ENCODE measurements at places on chromosomes 4 and X.

GRCh38 chr4:176150356-176150682 lies 45.1 kb downstream of the SPATA4 start:
- no peak for DNase-seq

- DNase-seq: no peak
Measured at GRCh38 chr4:89363786-89364185, 56.2 kb upstream of the GPRIN3 start.

DNA sequence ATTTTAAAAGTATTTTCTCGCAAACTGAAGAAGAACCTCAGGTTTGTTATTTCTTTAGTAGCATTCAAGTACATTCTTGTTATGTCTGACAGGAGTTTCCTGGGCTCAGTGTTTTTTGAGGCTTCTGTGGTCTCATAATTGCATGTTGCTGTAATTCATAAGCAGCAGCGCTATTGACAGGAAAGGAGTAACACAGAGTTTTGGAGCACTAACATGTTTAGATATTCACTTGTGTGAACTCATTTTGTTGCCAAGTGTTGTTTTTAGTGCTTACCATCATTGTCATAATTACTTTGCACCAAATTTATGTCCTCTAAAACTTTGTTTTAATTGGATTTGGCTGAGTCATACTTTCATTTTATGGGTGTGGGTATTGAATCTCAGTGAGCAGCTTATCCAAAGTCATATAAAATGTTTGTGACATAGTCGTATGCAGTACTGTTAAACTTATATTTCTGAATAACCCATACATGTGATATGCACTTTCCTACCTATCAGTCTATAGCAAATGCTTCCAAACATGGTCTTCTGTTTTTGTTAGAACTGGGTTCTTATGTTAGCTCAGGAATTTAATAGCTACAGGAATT lies 358.7 kb upstream of the CTSO start:
- no peak for DNase-seq

- no peak for DNase-seq
Measured at GRCh38 chr4:55249476-55249875, 96.6 kb upstream of the SRD5A3 start.

DNA sequence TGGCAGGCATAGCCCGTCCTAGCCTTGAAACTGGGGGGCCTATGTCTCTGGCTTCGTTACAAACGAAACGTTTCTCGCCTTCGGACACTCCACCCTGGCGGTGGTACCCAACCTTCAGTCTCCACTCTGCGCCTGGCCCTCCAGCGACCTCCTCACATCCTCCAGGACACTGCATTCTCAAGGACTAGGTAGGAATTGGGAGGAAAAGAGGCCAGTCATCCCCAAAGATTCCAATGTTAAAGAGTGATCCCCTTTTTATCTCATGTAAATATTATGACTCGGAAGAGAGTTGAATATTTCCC lies 2.1 kb upstream of the NKX6-1 start:
- DNase-seq: no peak

- no peak for DNase-seq
Measured at GRCh38 chrX:137567682-137568232, 1.8 kb downstream of the ZIC3 start.

GRCh38 chrX:108731153-108731552 lies 5.2 kb downstream of the IRS4 start:
- DNase-seq: no peak

DNA sequence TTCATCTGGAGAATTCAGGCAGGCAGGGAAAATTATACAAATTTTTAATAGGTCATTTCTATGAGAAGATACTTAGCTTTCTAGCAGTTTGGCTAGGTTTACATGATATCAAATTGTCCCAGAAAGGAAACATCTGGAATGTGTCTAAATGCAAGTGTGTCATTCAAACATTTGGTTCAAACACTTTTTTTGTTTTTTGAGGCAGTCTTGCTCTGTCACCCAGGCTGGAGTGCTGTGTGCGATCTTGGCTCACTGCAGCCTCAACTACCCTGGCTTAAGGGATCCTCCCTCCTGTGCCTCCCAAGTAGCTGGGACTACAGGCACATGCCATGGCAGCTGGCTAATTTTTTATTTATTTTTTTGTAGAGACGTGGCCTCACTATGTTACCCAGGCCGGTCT lies 31.6 kb downstream of the SPARCL1 start:
- no peak for DNase-seq

- DNase-seq: no peak
Measured at GRCh38 chrX:105323928-105324327, 103.4 kb upstream of the TEX13A start.

DNA sequence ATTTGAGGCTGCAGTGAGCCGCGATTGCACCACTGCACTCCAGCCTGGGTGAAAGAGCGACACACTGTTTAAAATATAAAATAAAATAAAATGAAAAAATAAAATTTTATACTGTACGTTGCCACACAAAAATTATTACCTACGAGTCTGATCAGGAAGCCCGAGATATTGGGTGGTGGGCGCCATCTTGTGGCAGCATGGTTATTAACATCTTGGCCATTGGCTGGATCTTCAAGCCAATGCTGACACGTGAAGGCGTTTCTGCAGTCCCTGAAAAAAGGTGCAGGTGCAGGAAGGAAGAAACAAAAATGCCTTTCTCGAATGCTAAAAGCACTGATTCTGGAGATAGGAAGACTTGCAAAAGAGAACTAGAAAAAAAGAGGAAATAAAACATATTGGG lies 4.9 kb upstream of the TLR8 start:
- DNase-seq: no peak

GRCh38 chrX:13076176-13076961 lies 31.9 kb upstream of the FAM9C start:
- no peak for DNase-seq

DNA sequence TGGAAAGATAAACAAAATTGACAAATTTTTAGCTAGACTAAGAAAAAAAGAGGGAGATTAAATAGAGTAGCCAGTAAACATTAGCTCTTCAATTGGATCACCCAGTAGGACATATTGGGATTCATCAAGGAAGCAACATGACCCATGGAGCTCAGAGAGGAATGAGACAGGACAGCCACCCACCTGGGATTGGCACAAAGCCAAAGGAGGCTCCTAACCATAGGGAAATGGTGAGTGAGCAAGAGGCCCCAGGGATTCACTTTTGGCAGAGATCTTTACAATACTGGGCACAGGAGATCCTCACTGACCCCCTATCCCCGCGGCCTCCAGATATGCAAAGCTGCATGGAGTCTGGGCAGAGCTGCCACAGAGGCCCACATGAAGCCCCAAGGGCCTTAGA lies 34.8 kb upstream of the CXCL6 start:
- DNase-seq: no peak
